Vagina (tissue), 2 donors: ENCODE measurements at places on chromosomes 7 and 10. TPM values are rescaled to one million over a fixed set of nuclear protein-coding genes. Genes with fewer than 3 reads are reported as not detected.

The CYP26C1 gene
- not detected for total RNA-seq

The TAS2R4 gene
- 1.5 TPM for total RNA-seq

The PKD2L1 gene
- total RNA-seq = not detected

The DRGX gene
- total RNA-seq = not detected

The SPAM1 gene
- not detected for total RNA-seq

The ARF5 gene
- 137 TPM for total RNA-seq

The ASZ1 gene
- total RNA-seq = not detected

The CNTNAP2 gene
- 2.2 TPM for total RNA-seq

- H3K4me1 ChIP-seq = no peaks in the 10 kb centered on the region
- H3K27ac ChIP-seq = no peak overlapping the region
- no peak for DNase-seq
- H3K36me3 ChIP-seq = no peaks in the 10 kb centered on the region
These were observed 1288.5 kb upstream of the AUTS2 start for GRCh38 chr7:68309806-68310205.

DNA sequence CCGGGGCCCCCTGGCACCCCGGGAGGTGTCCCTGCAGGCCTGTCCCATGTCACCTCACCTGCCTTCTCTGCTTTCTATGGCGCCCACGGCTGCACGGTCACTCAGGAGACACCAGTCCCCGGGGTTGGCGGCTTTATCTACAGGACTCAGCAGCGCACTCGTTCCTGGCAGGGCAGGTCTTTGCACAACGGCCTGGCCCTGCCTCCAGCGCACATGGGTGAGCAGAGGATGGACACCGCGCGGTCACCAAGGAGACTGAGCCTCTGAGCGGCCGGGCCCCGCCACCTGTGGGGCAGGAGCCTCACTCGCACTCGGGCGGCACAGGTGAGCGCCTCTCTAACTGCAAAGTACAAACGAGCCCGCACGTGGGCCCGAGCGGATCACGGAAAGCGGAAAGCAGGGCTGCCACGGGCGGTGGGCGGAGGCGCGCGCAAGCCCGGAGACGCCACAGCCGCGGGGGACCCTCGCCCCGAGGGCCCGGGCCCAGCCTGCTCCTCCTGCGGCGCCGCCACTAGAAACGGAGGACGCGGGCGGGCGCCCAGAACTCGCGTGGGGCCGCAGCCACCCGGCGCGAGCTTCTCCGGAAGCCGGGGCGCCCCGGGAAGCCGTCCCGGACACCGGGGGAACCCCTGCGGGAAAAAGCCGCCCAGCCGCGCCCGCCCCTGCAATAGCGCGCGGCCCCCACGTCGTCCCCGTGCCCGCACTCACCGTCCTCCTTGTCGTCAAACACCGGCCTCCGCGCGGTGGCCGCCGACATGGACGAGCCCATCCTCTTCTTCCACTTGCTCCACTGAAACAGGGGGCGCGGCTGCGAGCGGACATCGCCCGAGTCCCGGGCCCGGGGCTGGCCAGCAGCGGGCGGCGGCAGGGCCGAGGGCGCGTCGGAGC, 642 bp downstream of the STK32C start:
- H3K4me3 ChIP-seq = peak overlapping the region; percentile 57
- no peaks in the 10 kb centered on the region for H3K27me3 ChIP-seq
- H3K4me1 ChIP-seq = peaks cover 19% of the 10 kb centered on the region
- H3K27ac ChIP-seq = peak overlapping the region; percentile 36
- DNase-seq = no peak

- H3K27ac ChIP-seq = peak overlapping the region; percentile 81
- peaks cover 15% of the 10 kb centered on the region for H3K36me3 ChIP-seq
These were observed 42.1 kb downstream of the FAM53B start for GRCh38 chr10:124701881-124702656.

GRCh38 chr10:103667356-103667755, 173.9 kb downstream of the NEURL1 start:
- no peak for DNase-seq
- H3K4me3 ChIP-seq = no peak overlapping the region
- no peaks in the 10 kb centered on the region for H3K27me3 ChIP-seq
- peaks cover 79% of the 10 kb centered on the region for H3K4me1 ChIP-seq
- H3K36me3 ChIP-seq = no peaks in the 10 kb centered on the region
- H3K27ac ChIP-seq = peak overlapping the region; percentile 94

DNA sequence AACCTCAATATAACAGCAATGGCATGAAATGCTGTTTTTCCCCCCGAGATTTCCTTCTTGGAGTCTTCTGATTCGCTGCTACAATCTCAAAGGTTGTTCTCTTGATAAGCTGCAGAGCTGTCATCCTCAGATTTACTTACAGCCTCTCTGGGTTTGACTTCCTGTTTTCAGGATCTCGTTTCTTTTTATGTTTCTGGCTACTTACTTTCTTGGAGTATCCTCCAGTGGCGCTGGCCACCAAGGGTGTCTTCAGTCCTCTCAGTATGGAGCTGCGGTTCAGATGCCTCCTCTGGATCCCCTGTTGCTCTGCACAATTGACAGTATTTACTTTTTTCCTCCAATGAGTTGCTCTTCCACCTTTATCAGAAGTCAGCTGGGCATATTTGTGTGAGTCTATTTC, 152.0 kb upstream of the TMEM72 start:
- H3K4me3 ChIP-seq = no peak overlapping the region
- no peak overlapping the region for H3K27ac ChIP-seq
- no peak for DNase-seq
- H3K27me3 ChIP-seq = no peaks in the 10 kb centered on the region
- no peaks in the 10 kb centered on the region for H3K4me1 ChIP-seq
- no peaks in the 10 kb centered on the region for H3K36me3 ChIP-seq

- H3K27ac ChIP-seq = no peak overlapping the region
- H3K4me3 ChIP-seq = no peak overlapping the region
- H3K27me3 ChIP-seq = no peaks in the 10 kb centered on the region
- H3K36me3 ChIP-seq = no peaks in the 10 kb centered on the region
- peaks cover 6% of the 10 kb centered on the region for H3K4me1 ChIP-seq
- no peak for DNase-seq
These were observed 219.5 kb downstream of the CCDC3 start for GRCh38 chr10:12781976-12782375.

GRCh38 chr10:46247808-46248569, 38.8 kb upstream of the ANTXRL start:
- no peaks in the 10 kb centered on the region for H3K4me1 ChIP-seq
- H3K36me3 ChIP-seq = no peaks in the 10 kb centered on the region
- H3K4me3 ChIP-seq = no peak overlapping the region

GRCh38 chr7:155889636-155890511, 77.6 kb upstream of the SHH start:
- H3K36me3 ChIP-seq = no peaks in the 10 kb centered on the region
- H3K27me3 ChIP-seq = no peaks in the 10 kb centered on the region
- H3K4me1 ChIP-seq = no peaks in the 10 kb centered on the region

- no peak overlapping the region for H3K4me3 ChIP-seq
- no peaks in the 10 kb centered on the region for H3K36me3 ChIP-seq
- DNase-seq = no peak
- H3K27ac ChIP-seq = peak overlapping the region; percentile 36
These were observed 78.1 kb upstream of the PHYHIPL start for GRCh38 chr10:59098387-59098786.

DNA sequence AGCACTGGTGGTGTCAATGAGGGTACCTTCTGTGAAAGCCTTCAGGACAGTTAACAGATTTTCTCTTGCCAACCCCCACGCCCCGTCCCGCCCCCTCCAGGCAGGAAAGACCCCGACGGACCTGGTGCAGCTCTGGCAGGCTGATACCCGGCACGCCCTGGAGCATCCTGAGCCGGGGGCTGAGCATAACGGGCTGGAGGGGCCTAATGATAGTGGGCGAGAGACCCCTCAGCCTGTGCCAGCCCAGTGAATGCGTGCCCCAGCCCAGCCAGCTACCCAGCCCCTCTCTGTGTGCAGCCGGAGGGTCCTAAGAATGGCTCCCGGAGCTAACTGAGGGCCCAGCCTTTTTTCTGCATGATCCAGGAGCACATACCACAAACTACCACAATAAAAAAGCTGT, 713 bp upstream of the HOGA1 start:
- DNase-seq = no peak
- H3K4me1 ChIP-seq = peaks cover 19% of the 10 kb centered on the region
- no peak overlapping the region for H3K4me3 ChIP-seq
- H3K36me3 ChIP-seq = no peaks in the 10 kb centered on the region

GRCh38 chr10:37728830-37729229, 128.6 kb downstream of the ZNF248 start:
- H3K27me3 ChIP-seq = no peaks in the 10 kb centered on the region
- no peaks in the 10 kb centered on the region for H3K36me3 ChIP-seq
- H3K4me3 ChIP-seq = no peak overlapping the region

DNA sequence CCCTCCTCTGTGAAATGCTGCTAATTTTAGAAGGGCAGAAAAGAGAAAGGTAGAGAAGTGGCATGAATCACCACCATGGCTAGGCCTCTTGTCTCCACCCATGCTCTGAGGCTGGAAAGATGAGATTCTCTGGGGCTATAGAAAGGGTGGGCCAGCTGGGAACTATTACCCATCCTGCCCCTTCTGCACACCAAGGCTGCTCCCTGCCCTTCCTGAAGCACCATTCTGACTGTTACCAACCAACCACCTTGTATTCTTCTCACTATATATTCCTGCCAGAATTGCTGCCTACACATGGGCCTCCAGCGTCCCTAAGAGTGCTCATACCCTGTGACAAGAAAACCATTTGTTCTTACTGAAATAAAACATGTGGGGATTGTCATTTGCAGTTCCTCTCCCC, 11.4 kb upstream of the DLX6 start:
- H3K27me3 ChIP-seq = peaks cover 33% of the 10 kb centered on the region
- no peak overlapping the region for H3K4me3 ChIP-seq
- no peaks in the 10 kb centered on the region for H3K36me3 ChIP-seq
- no peak overlapping the region for H3K27ac ChIP-seq
- H3K4me1 ChIP-seq = peaks cover 11% of the 10 kb centered on the region

GRCh38 chr10:29734640-29734961, 99.8 kb upstream of the SVIL start:
- peaks cover 53% of the 10 kb centered on the region for H3K4me1 ChIP-seq
- H3K27me3 ChIP-seq = no peaks in the 10 kb centered on the region
- DNase-seq = no peak
- H3K36me3 ChIP-seq = no peaks in the 10 kb centered on the region
- peak overlapping the region; percentile 99 for H3K27ac ChIP-seq
- H3K4me3 ChIP-seq = peak overlapping the region; percentile 80

DNA sequence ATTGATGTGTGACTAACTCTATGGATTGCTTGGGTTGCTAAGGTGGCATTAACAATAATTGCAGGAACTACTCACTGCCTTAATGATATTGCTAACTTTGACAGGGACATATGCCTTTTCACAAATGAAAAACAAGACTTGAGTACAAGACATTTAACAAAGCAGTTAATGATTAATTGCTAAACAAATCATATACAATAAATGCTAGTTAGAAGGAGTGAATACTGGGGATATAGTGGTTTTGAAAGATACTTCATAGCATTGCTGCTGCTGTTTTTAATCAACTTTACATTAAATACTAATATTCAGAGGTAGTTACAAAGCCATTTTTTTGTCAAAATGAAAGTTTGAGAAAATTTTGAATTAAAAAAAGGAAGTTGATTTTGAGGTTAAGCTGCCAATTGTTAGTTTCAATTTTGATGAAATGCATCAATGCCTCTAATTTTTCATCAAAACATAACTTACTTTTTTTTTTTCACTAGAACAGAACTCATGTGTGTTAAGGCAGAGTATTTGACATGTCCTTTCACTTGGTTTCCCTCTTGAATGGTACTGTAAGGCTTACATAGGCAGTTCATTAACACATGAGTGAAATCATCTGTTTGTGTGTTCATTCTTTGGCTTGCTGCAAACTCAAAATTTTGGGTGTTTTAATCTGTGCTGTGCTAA, 106.2 kb upstream of the SEMA3D start:
- H3K36me3 ChIP-seq = no peaks in the 10 kb centered on the region
- no peaks in the 10 kb centered on the region for H3K4me1 ChIP-seq
- no peaks in the 10 kb centered on the region for H3K27me3 ChIP-seq
- no peak for DNase-seq

GRCh38 chr10:102619281-102619981, 24.8 kb upstream of the TRIM8 start:
- no peaks in the 10 kb centered on the region for H3K27me3 ChIP-seq
- no peak for DNase-seq
- H3K4me3 ChIP-seq = no peak overlapping the region
- H3K36me3 ChIP-seq = no peaks in the 10 kb centered on the region
- H3K27ac ChIP-seq = peak overlapping the region; percentile 54

DNA sequence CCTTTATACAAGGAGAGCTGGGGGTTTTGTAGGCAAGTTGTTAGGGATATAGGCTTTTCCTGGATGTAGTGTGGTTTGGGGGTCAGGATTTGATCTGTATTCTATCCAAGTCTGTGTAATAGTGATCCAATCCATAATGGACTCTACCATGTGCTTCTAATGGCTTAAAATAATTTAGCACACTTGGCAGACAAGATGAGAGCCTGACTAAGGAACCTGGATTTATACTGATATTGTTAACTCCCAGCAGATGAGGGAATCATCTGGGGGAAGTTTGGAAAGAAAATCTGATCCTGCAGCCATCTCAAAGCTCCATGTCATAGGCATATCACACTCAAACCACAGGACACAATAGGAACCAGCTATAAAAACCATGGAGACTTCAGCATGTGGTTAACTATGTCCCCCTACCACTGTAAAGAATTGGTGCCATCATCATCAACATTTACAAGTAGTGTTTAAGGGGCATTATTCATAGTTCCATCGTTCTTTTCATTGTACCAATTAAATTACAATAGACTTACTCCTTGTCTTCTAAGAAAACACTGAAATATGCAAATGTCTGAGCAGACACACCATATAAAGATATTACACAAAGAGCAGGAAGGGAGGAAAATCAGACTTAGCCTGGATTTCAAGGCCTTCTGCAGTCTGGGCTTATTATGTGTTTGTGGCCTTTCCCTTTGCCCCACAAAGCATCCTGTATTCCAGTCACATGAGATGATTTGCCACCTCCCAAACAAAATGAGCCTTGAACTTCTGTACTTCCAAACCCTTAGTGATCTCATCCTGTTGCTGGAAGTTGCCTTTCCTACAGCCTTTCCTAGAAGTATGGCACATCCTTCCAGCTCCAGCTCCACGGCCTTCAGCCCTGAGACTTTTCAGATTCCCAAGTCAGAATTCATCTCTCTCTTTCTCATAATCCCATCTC, 22.5 kb upstream of the HPS1 start:
- H3K36me3 ChIP-seq = no peaks in the 10 kb centered on the region
- H3K4me3 ChIP-seq = no peak overlapping the region
- H3K27ac ChIP-seq = peak overlapping the region; percentile 41

- H3K4me3 ChIP-seq = no peak overlapping the region
- H3K36me3 ChIP-seq = no peaks in the 10 kb centered on the region
- no peaks in the 10 kb centered on the region for H3K4me1 ChIP-seq
These were observed 6.5 kb upstream of the OIT3 start for GRCh38 chr10:72887043-72887442.

GRCh38 chr10:119216127-119216526, 8.8 kb downstream of the GRK5 start:
- no peak overlapping the region for H3K27ac ChIP-seq
- DNase-seq = no peak
- no peak overlapping the region for H3K4me3 ChIP-seq
- H3K4me1 ChIP-seq = peaks cover 78% of the 10 kb centered on the region
